Effector memory CD8-positive, alpha-beta T cell (primary cell): ENCODE measurements at places on chromosomes 6 and 20.

GRCh38 chr6:7134999-7135745 lies 27.4 kb downstream of the RREB1 start:
- DNase-seq = no peak

DNA sequence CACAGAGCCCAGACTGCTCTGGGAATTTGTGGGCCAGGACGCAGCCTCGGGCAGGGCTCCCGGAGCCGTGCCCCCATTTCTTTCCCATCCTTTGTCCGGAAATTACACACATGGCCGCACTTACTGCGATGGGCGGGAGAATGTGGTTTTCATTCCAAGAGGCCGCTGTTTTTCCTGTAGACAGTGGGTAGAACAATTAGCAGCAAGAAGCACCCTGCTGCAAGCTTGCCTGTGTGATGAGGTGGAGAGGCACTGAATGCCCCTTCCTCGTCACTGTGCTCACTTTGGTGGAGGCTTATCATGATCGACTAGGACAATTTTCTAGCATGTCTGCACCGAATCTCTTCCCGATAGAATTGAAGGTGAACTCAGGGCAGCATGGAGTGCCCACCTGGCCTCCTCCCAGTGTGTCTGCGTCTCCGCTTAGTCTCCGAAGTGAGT lies 102.8 kb downstream of the DACT2 start:
- no peak for DNase-seq

- DNase-seq = no peak
These were observed 15.3 kb downstream of the PRDM1 start for GRCh38 chr6:106101466-106101865.

DNA sequence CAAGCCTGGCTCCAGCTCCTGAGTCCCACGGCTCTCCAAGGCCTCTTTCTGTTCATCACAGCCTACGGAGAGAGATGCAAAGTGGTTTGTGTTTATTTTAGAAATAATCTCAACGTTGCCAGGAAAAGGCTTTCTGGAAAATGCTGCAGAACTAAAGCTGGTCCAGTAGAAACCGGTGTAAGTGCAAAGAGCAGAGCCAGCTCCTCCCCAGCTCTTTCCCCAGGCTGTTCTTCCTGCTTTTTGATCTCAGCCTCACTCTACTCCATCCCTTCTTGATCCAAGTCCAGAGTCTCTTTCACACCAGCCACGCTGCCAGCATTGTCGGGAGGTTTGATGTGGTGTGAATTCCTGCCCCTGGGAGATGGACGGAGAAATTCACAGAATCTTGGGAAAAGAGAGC lies 69.8 kb downstream of the TMEM170B start:
- no peak for DNase-seq

DNA sequence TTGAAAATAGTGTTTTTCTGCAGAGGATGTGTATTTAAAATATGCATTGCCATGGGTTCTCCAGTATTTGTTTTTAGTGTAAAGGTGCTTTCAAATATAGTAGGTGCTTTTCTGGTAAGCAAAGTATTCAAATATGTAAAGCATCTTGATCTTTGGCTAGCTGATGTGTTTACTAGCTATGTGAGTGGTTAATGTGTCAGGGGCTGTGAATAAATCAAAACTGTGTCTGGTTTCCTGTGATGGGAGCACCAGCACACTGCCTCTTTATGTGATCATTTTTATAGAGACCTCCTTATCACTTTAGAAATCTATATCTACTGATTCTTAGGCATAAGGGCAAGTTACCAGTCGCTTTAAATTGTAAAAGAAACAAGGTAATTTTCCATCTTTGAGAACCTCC lies 388.9 kb upstream of the MAN1A1 start:
- no peak for DNase-seq

DNA sequence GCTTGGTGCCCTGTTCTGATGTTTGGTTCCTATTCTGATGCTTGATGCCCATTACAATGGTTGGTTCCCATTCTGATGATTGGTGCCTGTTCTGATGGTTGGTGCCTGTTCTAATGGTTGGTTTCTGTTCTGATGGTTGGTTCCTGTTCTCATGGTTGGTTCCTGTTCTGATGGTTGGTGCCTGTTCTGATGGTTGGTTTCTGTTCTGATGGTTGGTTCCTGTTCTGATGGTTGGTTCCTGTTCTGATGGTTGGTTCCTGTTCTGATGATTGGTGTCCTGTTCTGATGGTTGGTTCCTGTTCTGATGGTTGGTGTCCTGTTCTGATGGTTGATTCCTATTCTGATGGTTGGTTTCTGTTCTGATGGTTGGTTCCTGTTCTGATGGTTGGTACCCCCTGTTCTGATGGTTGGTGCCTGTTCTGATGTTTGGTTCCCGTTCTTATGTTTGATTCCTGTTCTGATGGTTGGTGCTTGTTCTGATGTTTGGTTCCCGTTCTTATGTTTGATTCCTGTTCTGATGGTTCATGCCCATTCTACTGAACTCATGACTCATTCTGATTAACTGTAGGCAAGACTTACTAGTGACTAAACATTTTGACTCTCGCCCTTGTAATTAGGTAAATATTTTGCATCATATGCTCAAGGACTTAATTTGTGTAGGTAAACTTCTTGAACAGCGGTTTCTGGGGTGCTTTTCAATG lies 146.2 kb downstream of the DLL1 start:
- DNase-seq = no peak

GRCh38 chr20:40807821-40808170 lies 118.8 kb upstream of the MAFB start:
- DNase-seq = no peak

- DNase-seq = no peak
These were observed 40.0 kb downstream of the SLC22A1 start for GRCh38 chr6:160161647-160161986.

DNA sequence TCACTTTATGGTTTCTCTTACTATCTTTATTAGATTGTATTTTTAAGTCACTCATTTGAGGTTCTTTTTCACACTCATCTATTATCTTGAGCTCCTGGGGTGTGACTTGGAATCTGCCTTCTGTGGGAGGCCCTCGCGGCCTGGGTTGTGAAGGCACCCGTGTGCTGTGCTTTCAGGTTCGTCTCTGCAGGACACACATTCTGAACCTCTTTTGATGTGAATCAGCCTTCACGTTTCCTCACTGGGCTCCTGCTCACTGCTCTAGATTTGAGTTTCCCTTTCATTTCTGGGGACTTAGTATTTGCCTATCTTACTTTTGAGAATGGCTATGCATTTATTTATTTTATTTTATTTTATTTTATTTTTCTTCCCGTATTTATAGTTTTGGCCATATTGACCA lies 97.8 kb downstream of the PACRG start:
- no peak for DNase-seq

DNA sequence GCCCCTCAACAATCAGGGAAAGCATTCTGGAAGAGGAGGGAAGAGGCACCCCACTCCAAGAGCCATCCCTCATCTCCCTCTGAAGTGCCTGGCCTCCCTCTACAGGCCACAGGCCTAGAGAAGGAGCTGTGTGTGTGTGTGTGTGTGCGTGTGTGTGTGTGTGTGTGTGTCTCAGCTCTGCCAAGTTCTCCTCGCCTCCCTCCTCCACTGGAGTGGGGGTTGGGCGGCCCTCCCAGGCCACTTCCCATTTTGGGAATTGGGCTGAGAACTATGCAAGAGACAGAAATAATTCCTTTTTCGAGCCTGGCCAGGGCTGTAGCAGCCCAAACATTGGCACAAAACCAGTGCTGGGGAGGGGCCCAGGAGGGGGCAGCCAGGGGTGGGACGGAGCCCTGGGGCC lies 35.7 kb downstream of the KCNB1 start:
- DNase-seq = no peak

DNA sequence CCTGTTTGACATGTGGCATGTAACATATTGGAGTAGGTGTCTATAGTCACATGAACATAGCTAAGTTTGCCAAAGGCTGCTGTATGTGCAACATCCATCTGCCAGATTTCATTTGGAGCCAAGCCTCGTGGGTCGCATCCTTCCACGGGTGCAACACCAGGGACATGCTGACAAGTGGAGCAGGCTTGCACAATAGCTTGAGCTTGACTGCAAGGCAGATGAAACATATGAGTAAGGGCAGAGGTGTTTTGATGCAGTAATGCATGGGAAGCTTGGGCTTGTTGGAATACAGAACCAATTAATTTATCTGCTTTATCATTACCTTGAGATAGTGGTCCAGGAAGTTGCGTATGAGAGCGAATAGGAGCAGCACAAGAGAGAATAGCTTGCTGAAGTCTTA lies 74.1 kb upstream of the BTN3A2 start:
- no peak for DNase-seq

GRCh38 chr20:1336699-1337367 lies 7.9 kb upstream of the SDCBP2 start:
- no peak for DNase-seq

- DNase-seq = no peak
These were observed 2.1 kb downstream of the HIVEP1 start for GRCh38 chr6:12014027-12014872.
